Stimulated activated CD4-positive, alpha-beta T cell treated with anti-CD3 and anti-CD28 coated beads, Interleukin-2, amount 100 ng/mL, for 24 hours (primary cell): ENCODE measurements at places on chromosomes 4 and X.

DNA sequence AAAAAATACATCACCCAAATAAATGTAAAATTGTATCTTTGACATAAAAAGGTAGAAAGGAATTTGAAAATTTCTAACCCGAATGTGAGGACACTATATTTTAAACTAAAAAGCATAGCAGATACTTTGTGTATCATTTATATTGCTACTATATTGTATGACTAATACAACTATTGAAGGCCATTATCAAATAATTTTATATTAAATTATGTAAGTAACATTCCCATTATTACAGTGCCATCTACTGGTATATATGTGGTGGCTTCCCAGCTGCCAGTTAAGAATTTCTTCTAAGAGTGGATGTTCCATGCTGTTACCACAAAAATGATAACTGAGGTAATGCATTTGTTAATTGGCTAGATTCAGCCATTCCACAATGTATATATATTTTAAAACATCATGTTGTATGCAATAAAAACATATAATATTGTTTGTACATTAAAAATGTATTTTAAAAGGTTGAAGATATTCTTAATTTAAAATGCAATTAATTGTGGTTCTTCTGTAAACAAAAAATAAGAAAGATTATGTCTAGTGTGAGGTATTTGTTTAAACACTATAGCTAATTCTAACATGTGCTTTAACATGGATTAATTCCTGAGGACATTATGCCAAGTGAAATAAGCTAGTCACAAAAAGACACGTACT is 65.3 kb downstream of the EGF start:
- DNase-seq = no peak

DNA sequence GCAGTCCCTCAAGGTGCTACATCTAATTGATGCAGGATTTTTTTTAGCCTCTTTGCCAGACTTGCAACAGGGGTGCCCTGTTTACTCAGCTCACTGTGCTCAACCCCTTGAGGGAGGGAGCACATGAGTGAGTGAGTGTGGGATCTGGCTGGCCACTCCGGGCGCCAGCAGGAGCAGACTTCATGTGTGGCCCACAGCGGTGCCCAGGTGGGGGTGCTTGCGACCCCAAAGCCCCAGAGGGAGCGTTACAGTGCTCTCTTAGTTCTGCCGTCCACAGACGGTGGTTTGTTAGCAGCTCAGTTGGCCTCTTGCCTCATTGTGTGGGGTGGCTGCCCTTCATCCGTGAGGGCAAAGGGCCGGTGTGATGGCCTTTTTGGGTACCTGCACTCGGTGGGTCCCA is 81.6 kb upstream of the MYOZ2 start:
- DNase-seq = no peak

DNA sequence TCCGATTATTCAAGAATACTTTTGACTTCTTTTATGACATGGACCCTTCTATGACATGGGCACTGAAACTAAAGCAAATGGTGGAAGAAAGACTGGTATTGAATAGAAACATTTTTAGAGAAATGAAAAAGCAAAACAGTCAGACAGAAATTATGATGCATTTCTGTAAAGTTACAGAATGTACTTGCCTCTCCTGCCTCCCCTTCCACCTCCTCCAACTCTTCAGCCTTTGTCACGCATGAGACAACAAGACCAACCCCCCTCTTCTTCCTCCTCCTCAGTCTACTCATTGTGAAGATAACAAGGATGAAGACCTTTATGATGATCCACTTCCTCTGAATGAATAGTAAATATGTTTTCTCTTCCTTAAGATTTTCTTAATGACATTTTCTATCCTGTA is 46.3 kb upstream of the HUWE1 start:
- no peak for DNase-seq

DNA sequence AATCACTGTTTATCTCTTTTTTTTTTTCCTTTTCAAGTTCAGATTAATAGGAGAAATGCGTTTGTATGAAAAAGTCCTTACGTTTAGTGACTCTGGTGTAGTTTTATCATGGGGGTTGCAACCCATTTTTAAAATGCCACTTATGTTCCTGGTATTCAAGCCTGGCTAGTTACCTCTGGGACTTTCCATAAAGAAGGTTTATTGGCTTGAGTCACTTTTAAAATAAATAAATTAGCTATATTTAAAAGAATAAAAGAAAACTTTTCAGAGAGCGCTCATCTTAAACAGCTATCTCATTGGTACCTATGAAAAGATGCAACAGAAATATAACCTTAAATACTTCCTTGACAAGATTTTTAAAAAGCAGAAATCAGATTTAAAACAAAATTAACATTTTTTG is 275.0 kb upstream of the IL1RAPL1 start:
- no peak for DNase-seq
